ENCODE measurements at places on chromosomes 4 and X. TPM values are rescaled to one million over a fixed set of nuclear protein-coding genes. Genes with fewer than 3 reads are reported as not detected.
A peak's percentile ranks its signal among the peaks of the same experiment; 100 is the strongest.

- no peak for DNase-seq
These were observed 205.4 kb downstream of the HS3ST1 start for GRCh38 chr4:11223311-11223710.

LEF1 gene
- 489 TPM for total RNA-seq

- no peak for DNase-seq
These were observed 64.5 kb downstream of the GPC4 start for GRCh38 chrX:133350751-133351150.

DNA sequence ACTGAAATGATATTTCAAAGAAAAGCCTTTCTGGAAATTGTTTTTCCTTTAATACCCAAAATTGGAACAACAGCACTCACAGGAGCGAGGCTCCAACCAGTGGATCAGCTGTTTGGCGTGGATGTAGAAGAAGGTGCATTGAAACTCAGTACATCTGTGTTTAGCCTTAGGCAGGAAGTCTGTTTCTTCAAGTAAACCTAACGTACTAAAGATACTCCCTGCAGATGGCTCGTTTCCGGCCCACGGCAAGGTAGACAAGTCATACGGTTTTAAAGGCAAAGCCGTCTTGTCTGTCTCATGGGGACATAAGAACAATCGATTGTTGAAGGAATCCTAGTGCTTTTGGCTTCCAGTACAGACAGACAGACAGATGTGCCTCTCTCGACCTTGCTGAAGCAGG lies 50.0 kb upstream of the CLCN4 start:
- DNase-seq = peak; percentile 61

DNA sequence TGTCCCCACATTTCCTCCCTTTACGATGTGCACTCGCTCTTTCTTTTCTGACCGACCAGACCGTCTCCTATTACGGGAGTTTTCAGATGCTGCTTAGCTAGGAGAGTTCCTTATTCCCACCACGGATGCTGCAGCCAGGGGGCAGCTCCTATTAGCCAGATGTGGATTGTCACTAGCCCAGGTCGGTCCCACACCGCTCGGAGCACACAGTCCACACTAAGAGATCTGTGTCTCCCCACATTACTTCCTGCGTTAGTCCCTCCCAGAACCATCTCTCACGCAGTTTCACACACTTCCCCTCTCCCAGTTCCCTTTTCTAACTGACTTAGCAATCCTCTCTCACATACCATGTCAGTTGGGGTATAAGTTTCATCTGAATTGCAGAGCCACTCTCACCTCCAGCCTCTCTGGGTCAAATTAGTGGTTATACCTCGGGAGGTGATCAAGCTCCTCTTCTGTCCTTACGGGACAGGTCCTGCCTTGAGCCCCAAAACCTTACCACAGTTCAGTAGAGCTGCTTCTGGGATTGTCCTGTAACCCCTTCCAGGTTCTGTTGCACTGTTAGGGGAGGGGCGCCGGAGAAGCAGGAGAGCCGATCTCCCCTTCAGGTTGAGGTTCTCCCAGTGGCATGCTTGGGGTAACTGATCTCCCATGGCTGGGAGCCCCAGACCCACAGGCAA lies 28.2 kb downstream of the SULT1E1 start:
- no peak for DNase-seq

DNA sequence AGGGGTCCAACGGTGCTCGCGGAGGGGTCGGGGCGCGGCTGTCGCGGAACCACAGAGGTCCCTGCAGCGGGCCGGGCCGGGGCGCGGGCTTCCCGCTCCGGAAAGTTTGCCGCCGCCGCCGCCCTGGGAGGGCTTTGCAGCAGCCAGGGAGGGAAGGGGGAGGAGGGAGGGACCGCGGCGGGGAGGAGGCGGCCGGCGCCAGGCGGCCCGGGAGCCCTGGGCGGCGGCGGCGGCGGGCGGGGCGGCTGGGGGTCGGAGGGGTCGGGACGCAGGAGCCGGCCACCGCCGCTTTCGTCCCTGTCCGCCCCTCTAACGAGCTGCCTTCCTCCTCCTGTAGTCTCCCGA lies 375 bp downstream of the FGFR3 start:
- no peak for DNase-seq

GRCh38 chrX:31329298-31329697 lies 257.5 kb upstream of the FTHL17 start:
- no peak for DNase-seq

DNA sequence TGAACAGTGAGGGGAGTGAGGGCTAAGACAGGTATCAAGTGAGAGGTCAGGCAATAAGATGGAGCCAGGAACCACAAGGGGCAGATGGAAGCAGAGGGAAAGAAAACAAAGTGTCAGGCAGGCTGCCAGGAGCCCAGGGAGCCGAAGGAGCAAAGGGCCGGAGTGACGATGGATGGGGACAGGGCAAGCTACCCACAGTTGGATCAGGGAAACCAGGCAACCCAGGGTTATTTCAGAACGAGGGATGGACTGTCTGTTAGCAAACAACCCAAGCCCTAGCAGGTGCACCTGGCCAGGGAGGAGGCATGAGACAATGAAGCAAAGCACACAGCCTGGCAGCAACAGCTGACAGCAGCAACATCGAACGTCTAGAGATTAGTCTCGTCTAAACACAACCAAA lies 39.2 kb downstream of the SEL1L3 start:
- no peak for DNase-seq

DNA sequence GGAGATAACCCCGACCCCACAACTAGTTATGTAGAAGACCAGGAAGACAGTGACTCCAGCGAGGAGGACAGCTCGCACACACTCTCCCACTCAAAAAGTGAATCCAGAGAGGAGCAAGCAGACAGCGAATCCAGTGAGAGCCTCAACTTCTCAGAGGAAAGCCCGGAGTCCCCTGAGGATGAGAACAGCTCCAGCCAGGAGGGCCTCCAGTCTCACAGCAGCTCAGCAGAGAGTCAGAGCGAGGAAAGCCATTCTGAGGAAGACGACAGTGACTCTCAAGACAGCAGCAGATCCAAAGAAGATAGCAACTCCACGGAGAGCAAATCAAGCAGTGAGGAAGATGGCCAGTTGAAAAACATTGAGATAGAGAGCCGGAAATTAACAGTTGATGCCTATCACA lies 12.8 kb downstream of the DMP1 start:
- no peak for DNase-seq

DNA sequence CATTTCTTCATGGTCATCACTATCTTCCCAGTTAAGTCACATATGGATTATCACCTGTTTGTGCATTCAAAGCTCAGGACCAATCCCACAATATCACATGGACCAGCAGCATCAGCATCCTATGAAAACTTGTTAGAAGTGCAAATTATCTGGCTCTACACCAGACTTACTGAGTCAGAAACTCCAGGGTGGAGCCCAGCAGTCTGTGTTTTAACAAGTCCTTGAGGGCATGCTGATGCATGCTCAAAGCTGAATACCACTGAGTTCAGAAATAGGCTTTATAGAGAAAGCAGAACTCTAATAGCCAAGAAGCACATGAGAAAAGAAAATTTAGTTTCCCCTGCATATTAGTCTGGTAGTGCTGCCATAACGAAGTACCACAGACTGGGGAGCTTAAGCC lies 62.4 kb upstream of the GABRQ start:
- no peak for DNase-seq

DNA sequence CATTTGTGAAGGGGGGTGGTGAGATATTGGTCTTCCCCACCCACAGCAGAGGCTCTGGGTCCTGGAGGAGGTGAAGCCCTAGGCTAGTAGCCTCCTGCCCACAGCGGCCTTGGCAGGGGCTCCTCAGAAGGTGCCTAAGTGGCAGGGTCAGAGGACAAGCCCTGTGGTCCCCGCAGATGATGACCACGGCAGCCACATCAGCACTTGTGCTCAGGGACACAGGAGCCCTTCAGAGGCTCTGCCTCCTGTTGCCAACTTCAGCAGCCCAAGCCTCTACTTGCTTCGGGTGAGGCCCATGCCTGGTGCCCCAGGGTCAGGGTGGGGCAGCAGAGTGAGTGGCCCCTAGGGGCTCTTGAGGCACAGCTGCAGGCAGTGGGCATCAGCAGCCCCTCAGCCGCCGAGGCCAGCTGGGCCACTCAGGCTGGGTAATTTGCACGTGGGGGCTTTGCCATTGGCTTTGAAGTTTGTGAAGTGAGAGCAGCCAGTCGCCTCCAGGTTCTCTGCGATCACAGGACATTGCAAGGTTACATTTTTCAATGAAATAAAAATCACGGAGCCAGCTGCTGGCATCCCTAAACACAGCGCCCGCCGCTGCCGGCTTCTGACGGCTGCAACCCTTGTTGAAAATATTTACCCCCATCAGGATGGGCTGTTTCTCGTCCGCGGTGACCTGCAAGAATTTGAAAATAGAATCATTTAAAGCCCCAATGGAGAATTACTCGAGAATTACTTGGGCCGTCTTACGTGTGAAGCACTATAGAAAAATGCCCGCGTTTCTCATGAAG lies 108.5 kb downstream of the HMX1 start:
- DNase-seq = no peak

DNA sequence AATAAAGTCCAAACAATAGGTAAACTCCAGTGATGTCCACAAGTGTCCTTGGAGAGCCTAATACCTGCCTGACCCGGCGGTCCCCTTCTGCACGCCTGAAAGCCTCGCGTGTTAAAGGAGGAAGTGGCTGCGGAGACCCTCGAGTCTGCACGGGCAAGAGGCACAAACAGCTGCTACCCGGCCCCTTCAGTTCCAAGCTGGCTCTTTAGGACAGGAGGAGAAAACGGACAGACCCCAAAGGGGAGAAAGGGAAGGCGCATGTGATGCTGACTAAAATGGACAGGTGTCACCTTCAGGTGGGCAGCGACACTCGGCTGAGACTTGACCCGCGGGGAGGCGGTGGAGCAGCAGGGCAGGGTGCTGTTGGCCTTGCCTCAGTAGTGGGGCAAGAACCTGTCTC lies 102.7 kb upstream of the TENM3 start:
- no peak for DNase-seq

YTHDC1 gene
- total RNA-seq = 241 TPM

DNA sequence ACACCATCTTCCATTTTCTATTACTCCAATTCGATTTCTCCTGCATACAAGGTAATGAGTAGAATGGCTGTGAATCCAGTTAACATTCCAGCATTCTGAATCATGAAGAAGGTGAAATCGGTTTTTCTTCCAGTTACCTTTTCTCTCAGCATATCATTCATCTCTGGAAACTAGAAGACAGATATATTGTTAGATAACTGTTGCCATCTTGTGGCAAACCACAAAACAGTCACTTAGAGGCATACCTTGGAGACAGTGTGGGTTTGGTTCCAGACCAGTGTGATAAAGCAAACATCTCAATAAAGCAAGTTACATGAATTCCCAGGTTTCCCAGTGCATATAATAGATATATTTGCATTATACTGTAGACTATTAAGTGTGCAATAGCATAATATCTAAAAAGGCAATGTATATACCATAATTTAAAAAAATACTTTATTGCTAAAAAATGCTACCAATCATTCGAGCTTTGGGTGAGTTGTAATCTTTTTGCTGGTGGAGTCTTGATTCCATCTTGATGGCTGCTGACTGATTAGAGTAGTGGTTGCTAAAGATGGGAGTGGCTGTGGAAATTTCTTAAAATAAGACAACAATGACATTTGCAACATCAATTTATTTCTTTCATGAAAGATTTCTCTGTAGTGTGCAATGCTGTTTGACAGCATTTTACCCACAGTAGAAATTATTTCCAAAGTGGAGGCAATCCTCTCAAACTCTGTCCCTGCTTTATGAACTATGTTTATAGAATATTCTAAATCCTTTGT lies 82.1 kb downstream of the SLC39A8 start:
- DNase-seq = peak; percentile 13

SCD5 gene
- total RNA-seq = not detected

- no peak for DNase-seq
These were observed 242.7 kb upstream of the WDFY3 start for GRCh38 chr4:85209161-85209560.

DNA sequence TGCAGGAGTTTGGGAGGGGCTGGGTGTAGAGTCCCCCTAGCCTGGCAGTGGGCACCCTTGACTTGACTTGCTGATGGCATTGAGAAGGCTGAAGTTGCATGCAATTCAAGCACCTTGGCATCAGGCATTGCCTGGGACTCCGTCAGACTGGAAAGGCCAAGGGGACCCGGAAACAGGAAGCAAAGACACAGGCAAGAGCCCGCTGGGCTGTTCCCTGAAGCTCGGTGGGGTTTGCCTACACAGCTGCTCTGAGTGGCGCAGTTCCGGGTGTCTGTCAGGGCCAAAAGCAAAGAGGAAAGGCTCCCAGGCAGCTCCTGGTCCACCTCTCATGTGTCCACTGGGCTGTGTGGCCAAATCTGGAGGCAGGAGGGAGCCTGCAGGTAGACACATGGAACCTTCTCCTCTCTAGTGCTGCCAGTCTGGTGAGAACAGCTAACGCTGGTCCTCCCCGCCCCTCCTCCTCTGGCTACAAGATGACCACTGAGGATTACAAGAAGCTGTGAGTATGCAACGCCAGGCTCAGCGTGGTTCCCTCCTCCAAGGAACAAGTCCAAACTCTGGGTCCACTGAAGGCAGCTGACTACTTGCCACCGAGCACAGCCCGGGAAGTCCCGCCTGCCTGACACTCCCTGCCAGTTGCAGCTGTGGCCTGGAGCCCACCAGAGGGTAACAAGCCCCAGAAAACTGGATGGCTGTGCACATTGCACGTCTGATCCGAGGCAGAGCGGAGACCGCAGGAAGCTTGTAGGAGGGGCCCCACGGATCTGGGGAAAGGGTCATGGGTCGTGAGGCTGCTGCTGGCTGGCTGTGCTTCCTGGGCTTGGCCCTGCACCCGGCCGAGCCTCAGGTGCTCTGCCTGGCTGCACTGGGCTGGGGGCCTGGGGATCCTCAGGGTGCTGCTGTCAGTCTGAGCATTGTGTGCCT lies 20.1 kb downstream of the ZNF185 start:
- no peak for DNase-seq

GRCh38 chr4:106312377-106312776 lies 3.6 kb downstream of the TBCK start:
- no peak for DNase-seq

HS6ST2 gene
- not detected for total RNA-seq

DNA sequence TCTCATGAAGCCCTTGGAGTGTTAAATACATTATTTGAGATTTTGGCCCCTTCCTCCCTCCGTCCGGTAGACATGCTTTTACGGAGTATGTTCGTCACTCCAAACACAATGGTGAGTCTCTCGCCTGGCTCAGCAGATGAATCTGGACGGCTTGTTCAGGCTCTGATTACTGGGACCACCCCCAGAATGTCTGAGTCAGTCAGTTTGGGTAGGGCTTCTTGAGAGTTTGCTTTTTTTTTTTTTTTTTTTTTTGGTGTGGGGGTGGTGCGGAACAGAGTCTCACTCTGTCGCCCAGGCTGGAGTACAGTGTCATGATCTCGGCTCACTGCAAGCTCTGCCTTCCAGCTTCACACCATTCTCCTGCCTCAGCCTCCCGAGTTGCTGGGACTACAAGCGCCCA lies 62.4 kb upstream of the MSANTD1 start:
- no peak for DNase-seq

GRCh38 chr4:7679406-7680040 lies 244.8 kb upstream of the PSAPL1 start:
- DNase-seq = no peak

DNA sequence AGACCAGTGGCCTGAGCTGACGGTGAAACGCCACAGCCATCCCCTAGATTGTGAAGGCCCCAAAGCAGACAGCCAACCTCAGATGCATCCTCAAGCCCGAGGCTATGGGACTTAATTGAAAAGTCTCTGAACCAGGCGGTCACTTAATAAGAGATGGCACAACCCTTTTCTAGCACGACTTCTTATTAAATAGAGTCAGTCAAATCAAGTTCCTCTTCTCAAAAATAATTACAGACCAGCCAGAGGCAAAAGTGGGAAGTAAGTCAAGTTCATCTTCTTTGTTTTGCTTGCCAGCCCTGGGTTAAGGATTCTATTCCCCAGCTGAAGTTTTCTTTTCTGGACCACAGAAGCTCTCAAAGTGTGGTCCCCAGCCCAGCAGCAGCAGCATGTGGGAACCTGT lies 9.7 kb upstream of the SH3KBP1 start:
- no peak for DNase-seq

POLR2B gene
- 74.6 TPM for total RNA-seq

GRCh38 chr4:8117278-8117682 lies 41.3 kb downstream of the ABLIM2 start:
- peak; percentile 11 for DNase-seq

Measured in naive thymus-derived CD4-positive, alpha-beta T cell (primary cell).